ENCODE measurements at places on chromosomes 12 and 14.

DNA sequence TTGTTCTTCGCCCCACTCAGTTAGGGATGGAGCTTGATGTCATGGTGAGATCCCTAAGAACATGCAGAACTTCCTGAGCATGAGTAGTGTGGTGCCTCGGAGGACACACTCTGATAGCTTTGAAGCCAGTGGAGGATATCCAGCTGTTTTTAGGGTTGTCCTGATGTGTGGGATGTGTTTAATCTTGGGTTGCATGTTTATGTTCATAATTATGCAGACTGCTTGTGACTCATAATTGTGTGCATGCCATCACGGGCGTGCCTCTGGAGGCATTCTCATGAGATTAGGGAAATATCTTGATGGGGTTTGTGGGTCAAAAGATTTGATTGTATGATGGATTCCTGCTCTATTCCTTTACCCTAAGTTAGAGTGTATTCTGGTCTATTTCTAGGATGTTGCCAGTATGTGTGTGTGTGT, 267.4 kb upstream of the PELI2 start:
- no peak for DNase-seq

- no peak for DNase-seq
Measured at GRCh38 chr14:81684696-81685095, 151.0 kb upstream of the SEL1L start.

DNA sequence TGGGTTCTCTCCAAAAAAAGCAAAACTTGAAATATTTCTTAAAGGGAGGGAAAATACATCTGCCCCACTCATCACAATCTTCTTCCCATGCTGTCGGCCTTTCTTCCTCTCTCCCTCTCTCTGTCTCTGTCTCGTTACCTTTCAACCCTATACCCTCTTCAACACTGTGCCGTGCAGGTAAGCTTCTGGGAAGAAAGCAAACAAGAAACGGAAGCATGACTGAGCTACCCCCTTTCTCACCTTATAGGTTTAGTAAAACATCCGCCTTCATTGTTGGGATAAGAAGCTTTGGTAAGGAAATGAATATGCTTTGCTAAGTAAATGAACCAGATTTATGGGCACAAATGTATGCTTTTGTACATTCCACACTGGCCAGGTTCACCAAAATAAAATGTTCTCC, 63.0 kb downstream of the TMEM30B start:
- no peak for DNase-seq

DNA sequence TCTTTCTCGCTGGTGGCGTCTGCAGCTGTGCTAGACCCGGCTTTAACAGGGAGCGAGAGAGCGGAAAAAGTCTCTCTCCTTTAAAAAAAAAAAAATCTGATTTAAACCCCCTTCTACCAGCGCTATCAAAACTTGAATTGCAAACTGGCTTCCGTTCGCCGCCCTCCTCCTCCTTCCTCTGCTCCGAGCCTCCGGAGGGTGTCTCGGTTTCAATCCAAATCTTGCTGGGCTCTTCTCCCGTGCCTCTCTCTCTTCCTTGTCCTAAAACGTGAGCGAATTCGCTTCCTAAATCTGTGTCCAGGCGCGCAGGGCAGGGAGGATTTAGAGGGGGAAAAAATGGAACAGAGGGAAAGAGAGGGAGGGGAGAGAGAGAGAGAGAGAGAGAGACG, 272 bp downstream of the TBX3 start:
- DNase-seq = no peak

- no peak for DNase-seq
Measured at GRCh38 chr12:59182658-59183455, 262.6 kb upstream of the LRIG3 start.

DNA sequence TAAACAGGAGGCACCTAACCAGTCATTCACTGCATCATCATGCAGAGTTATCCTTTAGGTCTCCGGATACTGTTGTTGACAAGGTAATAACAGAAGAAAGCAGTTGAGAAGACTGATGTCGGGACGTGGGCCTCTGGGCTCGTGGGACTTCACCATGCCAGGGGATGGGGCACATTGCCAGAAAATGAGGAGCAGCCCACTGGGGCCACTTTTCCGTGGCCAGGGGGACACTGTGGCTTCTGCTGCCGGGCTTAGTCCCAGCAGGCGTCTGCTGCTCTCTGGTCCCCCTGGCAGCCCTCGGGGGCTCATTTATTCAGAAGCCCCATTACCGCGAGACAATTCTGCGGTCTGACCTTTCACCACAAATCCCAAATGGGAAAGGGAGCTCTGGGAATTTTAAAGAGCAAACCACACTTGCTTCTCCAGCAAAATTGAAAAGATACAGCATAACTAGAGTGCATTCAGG, 201.2 kb downstream of the DAD1 start:
- DNase-seq = no peak

DNA sequence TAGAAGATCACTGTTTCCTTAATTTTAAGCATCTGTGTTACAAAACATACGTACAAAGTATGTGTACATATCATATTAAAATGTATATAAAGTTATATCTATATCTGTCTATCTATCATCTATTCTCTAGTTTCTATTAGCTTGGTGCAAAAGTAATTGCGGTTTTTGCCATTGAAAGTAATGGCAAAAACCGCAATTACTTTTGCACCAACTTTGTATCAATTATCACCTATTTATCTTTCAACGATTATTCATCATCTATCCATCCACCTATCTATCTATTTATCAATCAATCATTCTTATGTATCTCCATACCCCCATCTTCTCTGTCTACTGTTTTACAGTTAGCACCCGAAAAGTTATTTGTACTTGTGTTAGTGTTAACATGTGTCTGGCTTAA, 447.6 kb downstream of the NRXN3 start:
- DNase-seq = no peak

DNA sequence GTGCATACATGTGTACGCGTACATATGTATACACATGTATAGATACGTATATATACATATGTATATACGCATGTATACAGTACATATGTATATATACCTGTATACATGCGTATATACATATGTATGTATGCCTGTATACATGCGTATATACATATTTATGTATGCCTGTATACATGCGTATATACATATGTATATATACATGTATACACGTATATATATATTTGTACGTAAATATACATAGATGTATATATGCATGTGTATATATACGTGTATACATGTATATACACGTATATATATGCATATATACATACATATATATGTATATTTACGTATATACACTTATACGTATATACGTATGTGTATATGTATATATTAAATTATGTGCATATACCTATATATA, 93.9 kb upstream of the ABCD2 start:
- DNase-seq = no peak

DNA sequence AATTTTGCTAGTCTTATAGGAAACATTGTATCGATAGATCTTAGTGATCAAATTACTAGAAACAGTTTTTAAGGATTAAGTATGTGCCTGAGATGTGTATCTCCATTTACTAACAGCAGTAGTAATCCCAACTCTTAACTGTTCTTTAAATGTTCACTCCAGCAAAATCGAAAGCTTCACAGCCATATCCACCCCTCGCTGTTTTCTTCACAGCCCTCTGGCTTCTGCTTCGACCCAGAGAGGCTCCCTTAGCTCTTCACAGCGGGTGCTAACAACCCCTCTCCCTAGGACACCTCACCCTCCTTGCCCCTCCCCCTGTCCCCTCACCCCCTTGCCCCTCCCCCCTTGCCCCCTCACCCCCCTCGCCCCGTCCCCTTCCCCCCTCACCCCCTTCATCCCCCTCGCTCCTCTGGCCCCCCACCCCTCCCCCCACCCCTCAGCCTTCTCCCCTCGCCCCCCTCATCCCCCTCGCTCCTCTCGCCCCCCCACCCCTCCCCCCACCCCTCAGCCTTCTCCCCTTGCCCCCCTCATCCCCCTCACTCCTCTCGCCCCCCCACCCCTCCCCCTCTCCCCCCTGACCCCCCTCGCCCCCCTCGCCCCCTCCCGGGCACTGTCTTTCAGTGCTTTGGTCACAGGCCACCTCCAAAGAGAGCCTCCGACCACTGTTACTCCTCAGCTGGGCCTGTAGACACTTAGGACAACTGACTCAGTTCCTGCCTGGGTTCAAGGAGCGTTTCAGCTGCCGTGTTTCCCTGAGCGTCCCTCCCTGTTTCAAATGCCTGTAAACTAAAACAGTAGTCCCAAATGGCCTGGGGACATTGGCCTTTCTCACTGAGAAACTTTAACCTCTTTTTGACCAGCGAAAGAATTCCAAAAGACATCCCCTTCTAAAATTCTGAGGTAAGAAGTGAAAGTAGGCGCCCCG, 46.0 kb upstream of the DYNC1H1 start:
- DNase-seq = no peak

GRCh38 chr14:34235643-34236300, 226.3 kb downstream of the SPTSSA start:
- DNase-seq = no peak

- DNase-seq = no peak
Measured at GRCh38 chr14:67532606-67532997, 488 bp upstream of the PLEKHH1 start.

DNA sequence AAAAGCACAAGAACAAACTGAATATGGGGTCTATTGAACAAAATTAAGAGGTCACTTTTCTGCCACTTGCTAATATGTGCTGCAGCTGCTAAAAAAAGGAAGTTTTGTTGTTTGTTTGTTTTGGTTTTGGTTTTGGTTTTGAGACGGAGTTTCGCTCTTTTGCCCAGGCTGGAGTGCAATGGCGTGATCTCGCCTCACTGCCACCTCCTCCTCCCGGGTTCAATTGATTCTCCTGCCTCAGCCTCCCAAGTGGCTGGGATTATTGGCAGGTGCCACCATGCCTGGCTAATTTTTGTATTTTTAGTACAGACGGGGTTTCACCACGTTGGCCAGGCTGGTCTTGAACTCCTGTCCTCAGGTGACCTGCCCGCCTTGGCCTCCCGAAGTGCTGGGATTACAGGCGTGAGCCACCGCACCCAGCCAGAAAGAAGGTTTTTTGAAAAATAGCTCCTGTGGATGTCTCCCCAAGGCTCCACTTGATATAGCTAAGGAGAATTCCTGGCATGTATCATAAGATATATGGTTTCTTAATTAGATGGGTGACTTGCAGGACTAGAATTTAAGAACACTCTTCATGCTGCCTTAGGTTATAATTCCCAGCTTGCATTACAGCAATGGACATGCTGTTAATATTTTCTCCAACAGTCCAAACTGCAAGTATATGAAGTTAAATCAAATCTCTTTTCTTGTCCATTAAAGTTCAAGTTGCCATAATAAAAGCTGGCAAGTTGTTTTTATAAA, 237.6 kb upstream of the AMIGO2 start:
- no peak for DNase-seq

DNA sequence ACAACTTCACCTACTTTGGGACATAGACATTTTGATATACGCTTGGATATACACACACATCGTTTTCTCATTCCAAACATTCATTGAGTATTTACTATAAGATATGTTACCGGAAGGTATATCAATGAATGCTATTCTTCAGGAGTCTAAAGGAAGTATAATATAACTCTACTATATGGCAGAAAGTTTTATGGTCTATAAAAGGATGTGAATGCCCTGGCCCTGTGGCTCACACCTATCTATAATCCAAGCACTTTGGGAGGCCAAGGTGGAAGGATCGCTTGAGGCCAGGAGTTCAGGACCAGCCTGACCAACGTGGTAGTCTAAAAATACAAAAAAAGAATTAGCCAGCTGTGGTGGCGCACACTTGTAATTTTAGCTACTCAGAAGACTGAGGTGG, 5.6 kb downstream of the NRIP2 start:
- no peak for DNase-seq

GRCh38 chr12:53399896-53400295, 19.9 kb downstream of the SP1 start:
- DNase-seq = no peak

DNA sequence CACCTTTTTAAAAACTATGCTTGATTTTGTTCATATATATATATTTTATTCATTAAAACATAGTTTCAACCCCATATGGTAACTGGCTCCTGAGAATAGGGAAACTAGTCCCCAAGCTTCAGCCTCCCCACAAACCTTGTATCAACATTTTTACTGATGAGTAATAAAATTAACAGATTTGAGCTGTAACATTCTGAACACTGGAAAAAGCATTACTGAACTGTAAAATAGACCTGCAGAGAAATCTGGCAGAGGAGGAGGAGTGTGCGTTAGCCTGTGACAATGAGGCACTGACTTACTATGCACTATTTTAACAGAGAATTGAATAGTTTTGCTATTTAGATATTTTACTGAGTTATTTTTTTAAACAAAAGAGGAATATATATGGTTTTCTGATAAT, 43.1 kb downstream of the FRS2 start:
- DNase-seq = no peak

GRCh38 chr14:73500360-73500759, 9.6 kb downstream of the RIOX1 start:
- no peak for DNase-seq

- DNase-seq = no peak
Measured at GRCh38 chr12:58916921-58917511, 3.3 kb downstream of the LRIG3 start.

DNA sequence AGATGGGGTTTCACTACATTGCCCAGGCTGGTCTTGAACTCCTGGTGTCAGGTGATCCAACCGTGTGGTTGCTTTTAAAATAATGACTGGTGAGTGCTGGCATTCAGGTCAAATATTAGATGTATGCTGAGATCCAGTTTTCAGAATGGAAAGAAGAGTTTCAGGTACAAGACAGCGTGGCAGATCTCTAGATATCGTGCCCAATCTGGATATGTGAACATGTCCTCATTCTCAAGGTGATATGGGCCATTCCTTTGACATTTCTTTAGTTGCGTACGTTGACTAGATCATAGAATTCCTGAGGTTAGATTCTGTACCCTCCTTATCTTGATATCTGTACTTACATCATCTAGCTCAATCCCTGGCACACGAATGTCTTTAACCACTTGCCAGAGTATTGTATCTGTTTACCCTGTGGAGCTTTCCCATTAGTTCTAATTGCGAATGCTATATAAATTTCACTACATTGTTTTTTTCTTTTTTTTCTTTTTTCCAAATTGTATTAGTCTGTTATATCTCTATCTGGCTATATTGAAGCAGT, 80.2 kb downstream of the ANO6 start:
- DNase-seq = no peak

GRCh38 chr12:84807249-84807648, 105.3 kb downstream of the SLC6A15 start:
- DNase-seq = no peak

Data from bone marrow (tissue), 2 donors.